ENCODE measurements at places on chromosomes 4 and X.

GRCh38 chr4:25943312-25943711, 29.3 kb downstream of the SMIM20 start:
- no peak for DNase-seq

DNA sequence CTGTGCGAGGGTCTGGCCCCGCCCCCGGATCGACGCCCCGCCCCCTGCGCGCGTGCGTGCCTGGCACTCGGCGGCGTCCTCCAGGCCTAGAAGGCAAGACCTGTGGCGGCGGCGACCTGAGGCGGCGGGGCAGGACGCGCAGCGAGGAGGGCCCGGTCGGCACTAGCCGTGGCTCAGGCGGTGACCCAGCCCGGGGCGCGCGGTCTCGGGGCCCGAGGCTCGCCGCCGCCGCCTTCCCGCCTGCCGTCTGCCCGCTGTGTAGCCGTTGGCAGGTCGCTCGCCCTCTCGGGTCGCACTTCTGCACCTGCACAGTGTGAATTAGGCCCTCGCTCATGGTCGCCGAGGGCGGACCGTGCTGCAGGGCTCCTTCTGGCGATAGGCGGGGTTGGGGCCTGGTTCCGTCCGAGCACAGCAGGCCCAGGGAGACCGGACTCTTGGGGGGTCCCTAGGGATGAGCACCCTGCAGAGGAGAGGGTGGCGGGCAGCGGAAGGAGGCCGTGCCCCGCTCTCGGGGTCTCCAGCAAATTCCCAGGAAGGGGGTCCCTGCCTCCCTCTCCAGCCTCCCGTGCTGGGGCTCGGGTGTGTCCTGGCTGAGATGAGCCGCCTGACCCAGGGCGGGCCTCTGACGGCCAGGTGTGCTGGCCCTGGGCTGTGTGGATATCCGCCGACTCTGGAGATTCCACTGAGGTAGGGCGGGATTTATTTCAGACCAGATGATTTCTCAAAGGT, 557 bp upstream of the FAM53A start:
- no peak for DNase-seq

DNA sequence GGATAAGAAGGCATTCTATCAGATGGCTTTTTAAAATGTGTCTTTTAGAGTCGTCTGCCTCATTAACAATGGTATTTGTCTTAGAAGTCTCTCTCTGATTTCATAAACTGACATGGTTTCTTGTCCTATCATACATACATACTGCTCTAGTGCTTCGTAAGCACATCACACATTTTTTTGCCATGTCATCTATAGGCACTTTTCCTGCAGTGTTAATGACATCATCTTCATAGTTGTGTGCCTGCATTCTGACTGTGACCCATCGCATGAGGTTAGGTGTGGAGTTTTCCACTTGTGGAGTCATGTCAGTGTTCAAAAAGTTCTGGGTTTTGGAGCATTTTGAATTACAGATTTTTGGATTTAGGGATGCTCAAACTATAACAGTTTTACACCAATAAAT, 361.6 kb upstream of the SPOCK3 start:
- DNase-seq = no peak

- DNase-seq = no peak
Observed at GRCh38 chr4:101370663-101371210, 23.4 kb upstream of the PPP3CA start.

DNA sequence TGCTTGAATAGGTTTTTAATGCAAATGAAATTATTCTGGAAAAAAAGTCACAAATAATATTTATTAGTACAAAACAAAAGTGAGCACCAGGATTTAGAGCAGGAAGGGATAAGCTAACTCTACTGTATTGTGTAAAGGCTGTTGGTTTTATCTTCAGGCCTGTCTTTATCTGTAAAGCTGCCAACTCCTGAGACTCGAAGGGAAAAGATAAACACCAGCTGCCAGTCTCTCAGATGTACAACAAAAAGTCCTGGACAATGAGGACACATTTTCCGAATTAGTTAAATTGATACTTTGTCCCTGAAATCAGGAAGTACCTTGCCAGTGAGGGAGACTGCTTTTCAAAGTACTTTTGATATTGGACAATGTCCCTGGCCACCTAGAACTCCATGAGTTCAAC, 8.8 kb downstream of the DDX60 start:
- peak; percentile 55 for DNase-seq

GRCh38 chr4:150297861-150298474, 219.7 kb downstream of the DCLK2 start:
- peak; percentile 43 for DNase-seq

DNA sequence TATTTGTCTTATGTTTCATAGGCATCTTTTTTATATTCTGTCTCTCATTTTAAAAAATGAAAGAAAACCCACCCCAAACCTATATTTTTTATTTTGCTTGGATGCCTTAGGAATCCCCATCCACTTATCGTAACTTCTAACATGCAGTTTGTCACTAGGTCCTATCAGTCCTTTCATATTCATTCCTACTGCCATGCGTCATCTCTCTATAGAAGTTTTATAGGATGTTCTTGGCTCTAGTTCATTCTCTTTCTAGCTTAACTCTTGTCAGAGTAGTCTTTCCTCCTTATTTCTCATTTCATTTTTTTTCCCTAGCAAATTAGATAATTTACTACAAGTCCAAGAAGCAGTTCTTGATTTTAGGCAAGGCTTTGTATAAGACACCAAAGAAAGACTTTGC, 92.7 kb downstream of the LARP1B start:
- no peak for DNase-seq

DNA sequence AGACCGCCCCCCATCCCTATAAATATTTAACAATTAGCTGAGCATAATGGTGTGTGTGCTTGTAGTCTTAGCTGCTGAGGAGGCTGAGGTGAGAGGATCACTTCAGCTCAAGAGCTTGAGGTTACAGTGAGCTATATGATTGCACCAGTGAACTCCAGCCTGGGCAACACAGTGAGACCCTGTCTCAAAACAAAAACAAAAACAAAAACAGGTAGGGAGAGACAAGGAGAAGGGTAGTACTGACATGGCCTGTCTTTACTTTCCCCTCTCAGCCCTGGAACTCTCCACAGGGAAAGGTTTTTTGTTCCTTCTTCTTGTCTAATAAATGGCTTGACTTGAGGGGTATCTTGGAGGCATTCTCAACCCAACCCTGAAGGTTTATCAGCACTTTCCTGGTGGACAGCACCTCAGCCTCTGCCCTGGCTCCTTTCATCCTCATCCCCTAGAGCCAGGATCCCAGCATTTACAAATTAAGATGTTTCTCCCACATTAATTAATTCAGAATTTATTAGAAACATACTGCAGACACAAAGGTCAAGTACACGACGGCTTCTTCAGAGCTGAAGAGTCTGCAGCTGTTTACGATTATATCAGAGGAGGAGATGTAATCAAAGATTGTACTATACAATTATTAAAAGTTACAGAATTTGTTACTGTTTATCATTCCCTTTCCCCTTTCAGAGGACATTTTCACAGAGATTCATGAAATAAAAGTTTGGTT, 131.8 kb downstream of the AFF1 start:
- DNase-seq = no peak

DNA sequence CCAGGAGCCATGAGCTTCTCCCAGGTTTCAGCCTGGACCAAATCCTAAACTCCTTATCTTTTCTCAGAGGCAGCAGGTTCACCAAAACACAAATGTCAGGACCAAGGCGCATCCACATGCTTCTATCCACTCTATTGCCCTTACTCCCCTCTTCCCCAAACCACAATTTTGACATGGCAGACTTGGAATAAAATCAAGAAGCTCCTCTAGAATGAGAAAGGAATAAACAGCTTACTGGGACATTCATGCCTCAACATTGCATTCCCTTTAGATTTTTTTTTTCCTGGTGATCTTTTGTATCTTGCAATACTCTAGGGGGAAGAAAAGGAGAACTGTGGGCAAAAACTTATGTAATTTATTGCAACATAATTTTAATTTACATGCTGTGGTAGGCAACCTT, 119.1 kb downstream of the TSPAN5 start:
- DNase-seq = no peak

DNA sequence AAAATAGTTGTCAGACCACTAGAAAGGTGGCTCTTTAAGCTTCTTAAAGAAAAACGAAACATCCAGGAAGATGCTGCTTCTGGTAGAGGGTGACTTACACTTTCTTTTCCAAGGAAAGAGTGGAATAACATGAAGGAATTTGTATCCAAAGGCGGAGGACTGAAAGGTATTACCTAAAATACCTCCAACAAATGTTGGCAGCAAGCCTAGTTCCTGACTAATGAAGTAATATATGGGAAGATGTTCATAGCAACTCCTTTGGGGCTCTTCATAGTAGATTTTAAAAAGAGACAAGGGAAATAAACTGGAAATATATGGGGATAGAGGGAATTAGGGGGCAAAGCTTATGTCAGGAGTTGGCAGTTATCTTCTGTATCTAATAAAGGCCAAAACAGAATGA, 116.2 kb downstream of the AASDH start:
- no peak for DNase-seq

DNA sequence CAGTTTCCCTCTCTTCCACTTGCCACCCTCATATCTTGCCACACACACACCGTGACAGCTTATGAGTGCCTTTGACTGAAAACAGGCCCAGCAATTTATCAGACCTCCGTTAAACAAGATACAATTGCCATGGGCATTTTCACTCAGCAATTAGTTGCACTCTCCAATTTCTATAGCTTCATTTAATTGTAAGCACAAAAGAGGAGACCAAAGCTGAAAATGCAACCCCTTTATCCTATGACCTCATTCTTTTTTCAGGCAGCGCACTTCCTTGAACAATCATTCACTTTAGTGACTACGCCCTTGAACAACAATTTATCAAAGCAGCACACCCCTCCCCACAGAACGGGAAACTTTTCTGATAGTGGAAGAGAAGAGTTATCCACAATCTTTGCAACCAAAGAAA, 4.1 kb downstream of the POF1B start:
- DNase-seq = no peak

- DNase-seq = peak; percentile 38
Observed at GRCh38 chr4:140944572-140944971, 188.4 kb upstream of the TBC1D9 start.

DNA sequence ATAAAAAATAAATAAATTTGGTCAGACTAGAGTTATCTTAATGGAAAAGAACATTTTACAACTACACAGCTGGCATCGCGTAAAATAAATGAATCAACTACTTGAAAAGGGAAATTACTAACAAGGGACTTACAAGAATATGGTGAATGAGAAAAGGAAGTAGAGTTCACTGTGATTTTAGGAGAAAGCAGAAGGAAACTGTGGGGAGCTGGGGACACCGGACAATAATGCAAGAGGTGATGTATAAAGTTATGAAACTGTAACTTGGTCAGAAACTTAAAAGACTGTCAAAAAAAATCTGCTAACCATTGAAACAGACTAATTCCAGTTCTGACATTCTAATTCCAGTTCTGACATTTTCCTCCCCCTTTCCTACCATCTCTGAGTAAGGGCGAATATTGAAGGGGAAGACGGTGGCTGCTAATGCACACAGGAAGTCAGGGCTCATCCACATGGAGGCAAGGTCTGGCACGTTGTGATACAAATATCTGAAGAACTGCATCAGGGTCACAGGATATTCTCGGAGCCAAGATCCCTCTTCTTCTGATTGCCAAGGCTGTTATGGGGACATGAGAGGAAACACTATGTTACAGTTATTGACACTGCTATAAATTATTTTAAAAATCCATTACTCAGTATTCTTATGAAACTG, 170.5 kb downstream of the CDS1 start:
- DNase-seq = no peak

Measured in NCI-H446 treated with DMSO at 0.1 percent for 48 hours (cell line).